Urinary bladder (tissue), 4 donors: ENCODE measurements at places on chromosomes 7 and 10. TPM values are rescaled to one million over a fixed set of nuclear protein-coding genes. Genes with fewer than 3 reads are reported as not detected.
A peak's percentile ranks its signal among the peaks of the same experiment; 100 is the strongest.

PNLIP gene
- total RNA-seq = not detected

KCNMA1 gene
- total RNA-seq = 105 TPM

TMEM196 gene
- 1.0 TPM for total RNA-seq

PAX2 gene
- total RNA-seq = not detected

NPFFR1 gene
- 0.05 TPM for total RNA-seq

OR6V1 gene
- not detected for total RNA-seq

CAV1 gene
- total RNA-seq = 576 TPM

WIPF3 gene
- total RNA-seq = 0.95 TPM

VPS37D gene
- 3.2 TPM for total RNA-seq

ZNF735 gene
- total RNA-seq = not detected

DNA sequence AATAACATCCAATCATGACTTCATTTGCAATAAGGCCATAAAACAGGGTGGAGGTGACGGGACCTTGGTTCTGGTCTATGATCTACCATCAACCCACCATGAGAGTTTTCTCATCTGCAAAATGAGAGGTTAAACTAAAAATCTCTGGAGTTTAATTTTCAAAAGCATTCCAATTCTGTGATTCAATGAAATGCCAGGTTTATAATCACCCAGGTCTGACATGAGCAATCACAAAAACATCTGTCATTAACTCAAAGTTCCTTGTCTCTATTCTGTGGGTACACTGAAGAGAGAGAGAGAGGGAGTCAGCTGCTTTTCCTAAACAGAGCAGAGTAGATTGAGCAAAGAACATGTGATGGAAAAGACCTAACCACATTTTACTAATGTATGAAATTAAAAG, 75.4 kb downstream of the NUDCD3 start:
- DNase-seq = no peak

- DNase-seq = no peak
Measured at GRCh38 chr10:71254834-71255549, 42.6 kb downstream of the UNC5B start.

DNA sequence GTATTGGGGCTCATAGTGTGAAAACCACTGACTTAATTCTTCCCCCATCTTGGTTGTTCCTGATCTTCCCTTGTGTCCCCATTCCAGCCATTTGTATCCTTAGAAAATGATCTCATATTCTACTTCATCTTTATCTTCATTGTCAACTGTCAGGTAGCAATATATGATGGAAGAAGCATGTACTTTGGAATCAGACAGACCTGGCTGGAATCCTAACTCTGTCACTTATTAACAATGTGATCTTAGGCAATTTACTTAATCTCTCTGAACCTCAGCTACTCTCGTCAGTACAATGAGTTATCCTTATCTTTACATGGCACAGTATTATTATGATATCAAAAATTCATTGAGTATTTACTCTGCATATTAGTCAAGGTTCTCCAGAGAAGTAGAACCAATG, 10.1 kb downstream of the CFTR start:
- no peak for DNase-seq

DNA sequence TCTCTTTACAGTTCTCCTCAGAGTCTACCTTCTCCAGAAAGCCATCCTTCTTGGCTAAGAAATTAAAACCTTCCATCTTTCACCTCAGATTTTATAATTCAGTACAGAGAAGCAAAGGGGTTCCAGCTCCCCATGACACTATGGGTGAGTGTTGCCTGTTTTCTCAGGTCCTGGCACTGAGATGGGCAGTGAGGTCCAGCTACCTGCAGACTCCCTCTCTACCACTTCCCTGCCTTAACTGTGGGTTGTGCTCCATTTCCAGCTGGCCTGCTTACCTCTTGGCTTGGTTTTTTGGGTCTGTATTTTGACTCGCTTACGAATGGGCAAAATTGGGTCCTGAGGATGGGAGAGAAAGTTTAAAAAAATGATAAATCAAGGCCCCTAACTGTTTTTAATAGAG, 26.3 kb downstream of the ZCWPW1 start:
- no peak for DNase-seq

DNA sequence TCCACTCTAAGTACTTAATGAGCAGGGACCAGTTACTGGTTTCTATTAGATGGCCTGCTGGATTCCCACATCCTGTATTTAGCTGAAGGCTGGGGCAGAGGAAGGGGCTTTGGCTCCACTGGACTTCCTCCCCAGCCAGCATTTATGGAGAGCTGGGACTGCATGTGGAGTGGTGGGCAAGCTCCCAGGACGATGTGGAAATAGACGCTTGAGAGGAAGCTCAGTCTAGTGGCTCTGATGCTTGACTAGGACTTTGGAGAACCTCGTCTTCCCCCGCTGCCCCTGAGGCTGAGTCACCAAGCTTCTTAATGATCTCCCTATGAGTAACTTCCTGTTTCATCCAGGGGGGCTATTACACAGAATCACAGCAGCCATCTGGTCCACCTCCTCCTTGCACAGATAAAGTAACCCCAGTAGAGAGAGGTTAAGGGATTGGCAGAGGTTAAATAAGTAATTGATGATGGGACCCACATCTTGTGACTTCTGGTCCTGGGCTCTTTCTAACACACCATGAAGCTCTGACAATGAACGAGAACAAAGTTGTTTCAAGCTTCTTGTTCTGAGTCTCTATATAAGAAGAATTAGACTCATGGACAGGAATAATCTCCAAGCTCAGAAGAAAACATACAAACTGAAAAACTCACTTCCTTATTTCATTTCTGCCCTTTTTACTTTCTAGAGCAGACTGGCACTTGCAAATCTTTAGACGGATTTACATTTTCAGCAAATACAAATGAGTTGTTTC, 126.2 kb downstream of the PRPF18 start:
- DNase-seq = no peak

GRCh38 chr10:123471811-123472210, 194.3 kb upstream of the GPR26 start:
- no peak for DNase-seq

GRCh38 chr7:75049817-75050216, 23.8 kb downstream of the RCC1L start:
- no peak for DNase-seq

- DNase-seq = no peak
Measured at GRCh38 chr7:100731937-100732636, 1.3 kb upstream of the ZAN start.

- no peak for DNase-seq
Measured at GRCh38 chr7:54978364-54979116, 40.3 kb upstream of the EGFR start.

DNA sequence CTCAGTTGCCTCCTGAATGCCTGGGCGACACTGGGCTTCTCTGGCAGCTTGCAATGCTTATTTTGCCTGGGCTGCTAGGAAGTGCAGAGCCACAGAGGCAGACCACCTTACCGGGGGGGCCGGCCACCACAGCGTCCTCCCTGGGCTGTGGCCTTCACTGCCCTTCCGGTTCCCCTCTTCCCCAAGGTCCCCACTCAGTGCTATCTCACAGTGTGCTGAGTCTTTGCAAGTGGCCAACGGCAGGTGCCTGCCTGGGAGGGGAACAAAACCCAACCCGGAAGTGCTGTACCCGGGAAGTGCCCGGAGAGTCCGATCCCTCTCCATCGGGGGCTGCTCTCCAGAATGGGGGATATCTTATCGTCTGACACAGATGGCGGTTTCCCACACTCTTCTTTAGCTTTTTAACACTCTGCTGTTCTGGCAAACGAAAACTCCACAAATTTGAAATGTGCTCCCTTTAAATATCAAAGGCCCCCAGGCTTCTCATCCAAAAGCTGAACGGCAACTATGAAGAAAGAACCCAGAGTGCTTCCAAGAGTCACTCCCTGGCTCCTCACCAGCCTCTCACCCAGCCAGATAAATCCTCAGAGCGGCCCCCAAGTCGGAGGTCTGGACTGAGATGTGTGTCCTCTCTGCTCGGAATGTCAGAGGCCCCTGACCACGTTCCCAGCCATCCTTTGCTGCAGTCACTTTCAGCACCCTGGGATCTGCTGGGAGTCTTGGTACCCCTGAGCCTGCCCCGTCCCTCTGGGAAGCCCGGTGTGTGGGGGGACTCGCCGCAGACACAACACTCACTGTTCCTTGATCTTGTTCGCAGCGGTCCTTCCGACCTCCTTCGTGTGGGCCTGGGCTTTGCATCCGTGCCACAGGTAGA, 165.1 kb downstream of the SVIL start:
- no peak for DNase-seq

- DNase-seq = no peak
Measured at GRCh38 chr10:90530521-90530920, 327.3 kb downstream of the HTR7 start.

DNA sequence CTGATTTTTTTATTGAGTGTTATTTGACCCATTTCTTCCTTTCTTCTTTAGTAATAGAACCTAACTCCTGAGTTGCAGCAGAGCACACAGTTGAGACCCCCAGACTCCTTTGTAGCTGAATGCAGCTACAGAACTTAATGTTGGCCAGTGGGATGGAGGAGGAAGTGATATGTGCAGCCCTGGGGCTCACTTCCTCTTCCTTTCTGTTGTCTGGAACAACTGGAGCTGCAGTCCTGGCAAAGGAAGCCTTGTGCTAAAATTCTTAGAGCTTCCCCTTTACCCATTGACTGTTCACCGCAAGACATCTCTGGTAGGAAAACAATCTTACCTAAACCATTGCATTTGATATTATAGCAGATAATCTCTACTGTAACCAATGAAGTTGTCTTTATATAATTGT, 86.6 kb downstream of the ITGB8 start:
- DNase-seq = no peak

DNA sequence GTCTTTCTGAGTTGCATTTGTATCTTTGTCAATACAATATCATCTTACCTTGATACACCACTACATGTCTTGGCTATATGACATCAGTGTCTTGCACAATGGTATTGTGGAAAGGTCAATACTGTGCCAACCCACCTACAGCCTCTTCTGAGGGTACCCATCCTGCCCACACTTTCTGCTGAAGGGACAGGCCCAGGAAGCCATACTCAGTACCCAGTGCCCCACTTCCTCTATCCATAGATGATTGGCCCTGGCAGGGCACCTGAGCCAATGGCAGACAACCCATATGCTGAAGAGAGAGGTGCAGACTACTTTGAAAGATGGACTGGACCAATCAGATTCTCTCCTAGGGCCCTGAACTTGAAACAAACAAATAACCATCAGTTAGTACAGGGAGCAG, 152.0 kb upstream of the ADO start:
- no peak for DNase-seq

DNA sequence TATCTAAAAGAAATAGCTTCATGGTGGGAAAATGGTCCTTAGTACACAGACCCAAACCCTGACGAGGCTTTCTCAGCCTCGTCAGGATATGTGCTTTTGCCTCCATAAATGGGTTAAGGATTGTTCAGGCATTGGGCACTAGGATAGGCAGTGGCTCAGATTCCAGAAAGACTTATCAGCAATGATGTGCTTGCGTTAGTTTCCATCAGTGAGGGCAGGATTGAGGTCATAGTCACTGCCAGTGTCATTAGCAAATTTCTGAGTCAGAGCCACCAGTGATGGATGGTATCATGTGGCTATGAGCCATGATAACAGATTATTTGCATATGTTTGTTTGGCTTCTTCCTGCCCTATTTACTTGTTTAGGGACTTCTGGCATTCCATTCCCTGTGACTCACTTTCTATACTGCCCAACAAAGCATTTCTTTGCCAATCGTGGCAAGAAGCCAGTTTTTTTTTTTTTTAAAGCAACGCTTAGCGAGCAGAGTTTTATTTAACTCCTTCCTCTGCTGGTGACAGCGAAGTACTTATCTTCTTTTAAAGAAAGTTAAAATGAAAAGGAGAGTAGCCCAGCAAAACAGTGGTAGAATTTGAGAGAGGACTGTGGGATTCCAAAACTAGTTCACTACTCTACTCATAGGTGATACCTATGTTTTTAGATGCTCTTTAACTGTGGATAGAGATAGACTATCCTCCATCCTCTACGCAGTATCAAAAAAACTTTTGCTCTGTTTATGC, 44.4 kb downstream of the MYPN start:
- DNase-seq = peak; percentile 65

GRCh38 chr7:7821517-7821916, 103.1 kb upstream of the RPA3 start:
- DNase-seq = no peak

- no peak for DNase-seq
Measured at GRCh38 chr10:94673614-94674321, 9.8 kb upstream of the CYP2C18 start.

- DNase-seq = no peak
Measured at GRCh38 chr7:1099637-1100036, 11.7 kb downstream of the GPER1 start.

DNA sequence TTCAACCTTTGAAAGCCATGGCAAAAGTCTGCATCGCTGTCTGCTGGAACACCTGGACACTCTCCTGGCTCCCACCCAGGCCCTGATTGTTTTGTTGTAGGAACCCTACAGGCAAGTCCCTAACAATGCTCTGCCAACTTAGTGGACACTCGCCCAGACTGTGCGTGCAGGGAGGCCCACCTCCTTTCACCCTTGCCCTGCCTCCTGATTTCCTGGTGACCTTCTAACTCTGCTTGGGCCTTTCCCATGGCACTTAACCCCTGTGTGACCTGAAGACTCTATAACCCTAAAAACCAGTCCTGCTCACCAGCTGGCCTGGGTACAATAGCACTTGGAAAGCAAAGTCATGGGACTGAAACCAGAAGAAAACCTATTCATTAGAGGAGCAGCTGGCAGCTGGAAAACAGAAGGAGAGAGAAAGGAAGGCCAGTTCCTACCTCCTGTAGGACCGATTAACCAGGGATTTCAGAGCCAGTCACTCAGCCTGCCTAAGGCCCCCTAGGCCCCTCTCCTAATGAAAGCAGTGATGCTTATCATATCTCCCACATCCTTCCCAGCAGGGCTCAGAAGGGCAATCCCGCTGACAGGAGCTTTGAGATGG, 82.7 kb upstream of the KMT2E start:
- no peak for DNase-seq

DNA sequence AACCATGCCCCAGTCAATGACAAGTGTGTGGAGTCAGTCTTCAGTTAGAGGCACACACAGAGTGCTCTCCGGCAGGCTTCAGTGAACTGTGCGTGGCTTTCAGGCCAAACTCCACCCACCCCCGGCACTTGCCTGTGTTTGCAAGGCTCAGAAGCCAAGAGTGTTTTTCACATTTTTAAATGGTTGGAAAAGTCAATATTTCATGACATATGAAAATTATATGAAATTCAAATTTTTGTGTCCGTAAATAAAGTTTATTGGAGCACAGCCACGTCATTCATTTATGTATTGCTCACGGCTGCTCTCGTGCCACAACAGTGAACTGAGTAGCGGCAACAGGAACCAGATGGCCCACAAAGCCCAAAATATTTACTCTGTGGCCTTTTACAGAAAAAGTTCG, 104.7 kb downstream of the SFMBT2 start:
- DNase-seq = no peak

- DNase-seq = no peak
Measured at GRCh38 chr7:66913118-66914037, 7.6 kb upstream of the TMEM248 start.
